Fibroblast of the aortic adventitia (primary cell): ENCODE measurements at places on chromosomes 7 and 10. TPM values are rescaled to one million over a fixed set of nuclear protein-coding genes. Genes with fewer than 3 reads are reported as not detected.

ACHE gene
- 0.16 TPM in 1 of 2 replicates, not detected in the other for total RNA-seq

ANXA8 gene
- total RNA-seq: 0.18 and 1.5 TPM in 2 replicates

PLEKHA8 gene
- 10.6 and 15.5 TPM in 2 replicates for total RNA-seq

ZNF12 gene
- total RNA-seq: 16.9 and 36.9 TPM in 2 replicates

PTPN20 gene
- total RNA-seq: 0.27 TPM in 1 of 2 replicates, not detected in the other

DGKI gene
- 2.0 and 4.7 TPM in 2 replicates for total RNA-seq

SKIDA1 gene
- total RNA-seq: 0.41 and 0.90 TPM in 2 replicates

ACSL5 gene
- total RNA-seq: 2.6 and 15.1 TPM in 2 replicates

FGFR2 gene
- not detected in 2 replicates for total RNA-seq

AFAP1L2 gene
- 0.18 TPM in 1 of 2 replicates, not detected in the other for total RNA-seq

SFTPA1 gene
- not detected in 2 replicates for total RNA-seq

TMEM176B gene
- total RNA-seq: 1.9 TPM in 1 of 2 replicates, not detected in the other

MYOZ1 gene
- not detected in 2 replicates for total RNA-seq

OLAH gene
- total RNA-seq: not detected in 2 replicates

PRKAR2B gene
- 2.7 and 6.9 TPM in 2 replicates for total RNA-seq

C7orf57 gene
- total RNA-seq: 0.09 TPM in 1 of 2 replicates, not detected in the other

SPDYE3 gene
- total RNA-seq: not detected in 2 replicates

GRID2IP gene
- not detected in 2 replicates for total RNA-seq

ATE1 gene
- 39.9 and 53.2 TPM in 2 replicates for total RNA-seq

SUGCT gene
- total RNA-seq: 1.9 and 6.7 TPM in 2 replicates

PNLIP gene
- total RNA-seq: not detected in 2 replicates

RBM20 gene
- 0.08 and 0.09 TPM in 2 replicates for total RNA-seq

CALHM3 gene
- not detected in 2 replicates for total RNA-seq

SHTN1 gene
- 4.2 and 9.2 TPM in 2 replicates for total RNA-seq

CASP2 gene
- total RNA-seq: 18.4 and 19.8 TPM in 2 replicates

ZNF804B gene
- not detected in 2 replicates for total RNA-seq

TEX36 gene
- total RNA-seq: 2.1 TPM in 1 of 2 replicates, not detected in the other

IGF2BP3 gene
- total RNA-seq: 2.9 and 116 TPM in 2 replicates

SRGN gene
- 65.8 and 127 TPM in 2 replicates for total RNA-seq

ATP6V0A4 gene
- total RNA-seq: not detected in 2 replicates

FAM13C gene
- 3.3 and 9.1 TPM in 2 replicates for total RNA-seq

LSM8 gene
- total RNA-seq: 49.3 and 69.5 TPM in 2 replicates

TRIM73 gene
- total RNA-seq: 0.18 and 1.6 TPM in 2 replicates

GNGT1 gene
- total RNA-seq: not detected in 2 replicates

KCP gene
- 0.09 and 1.6 TPM in 2 replicates for total RNA-seq

RARRES2 gene
- 1.4 and 76.1 TPM in 2 replicates for total RNA-seq

CCL24 gene
- total RNA-seq: not detected in 2 replicates

SSC4D gene
- 0.36 and 1.5 TPM in 2 replicates for total RNA-seq
